ENCODE measurements at places on chromosomes 6 and 20.

GRCh38 chr6:48835421-48835958 lies 627.6 kb downstream of the MMUT start:
- no peak for DNase-seq

- DNase-seq = no peak
Observed at GRCh38 chr6:74439123-74439811, 743.3 kb downstream of the CD109 start.

GRCh38 chr20:60565083-60565482 lies 606.9 kb downstream of the CDH26 start:
- no peak for DNase-seq

DNA sequence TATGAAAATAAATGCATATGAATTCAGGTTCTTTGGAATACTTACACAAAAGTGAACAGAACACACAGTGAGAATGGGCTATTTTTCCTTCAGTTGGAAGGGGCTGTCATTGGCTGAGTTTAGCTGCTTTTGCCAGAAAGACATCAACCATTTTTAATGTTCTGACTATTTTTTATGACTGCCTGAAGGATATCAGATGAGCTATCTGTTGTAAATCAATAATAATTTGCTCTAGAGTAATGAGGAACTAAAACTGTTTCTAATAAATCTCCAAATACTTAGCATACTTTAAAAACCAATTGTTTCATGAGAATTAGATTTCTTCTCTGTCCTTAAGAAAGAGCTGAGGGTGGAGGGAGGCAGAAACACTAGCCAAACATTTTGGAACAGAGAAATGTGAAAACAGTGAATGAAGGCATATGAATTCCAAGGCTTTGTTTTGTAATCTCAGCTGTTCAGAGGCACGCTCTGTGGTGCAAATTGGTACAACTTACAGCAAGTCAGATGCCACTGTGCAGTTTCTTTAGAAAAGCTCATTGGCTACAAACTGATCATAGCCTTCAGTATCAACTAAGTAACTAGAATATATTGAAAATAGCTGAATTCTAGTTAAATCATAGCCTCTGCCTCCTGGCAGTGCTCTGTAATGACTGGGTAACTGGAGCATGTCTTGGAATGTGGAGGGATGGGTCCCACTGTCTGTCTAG lies 228.9 kb upstream of the JAG1 start:
- no peak for DNase-seq

- no peak for DNase-seq
Observed at GRCh38 chr20:3223994-3224680, 14.8 kb downstream of the ITPA start.

- no peak for DNase-seq
Observed at GRCh38 chr6:41002168-41002567, 36.9 kb downstream of the UNC5CL start.

DNA sequence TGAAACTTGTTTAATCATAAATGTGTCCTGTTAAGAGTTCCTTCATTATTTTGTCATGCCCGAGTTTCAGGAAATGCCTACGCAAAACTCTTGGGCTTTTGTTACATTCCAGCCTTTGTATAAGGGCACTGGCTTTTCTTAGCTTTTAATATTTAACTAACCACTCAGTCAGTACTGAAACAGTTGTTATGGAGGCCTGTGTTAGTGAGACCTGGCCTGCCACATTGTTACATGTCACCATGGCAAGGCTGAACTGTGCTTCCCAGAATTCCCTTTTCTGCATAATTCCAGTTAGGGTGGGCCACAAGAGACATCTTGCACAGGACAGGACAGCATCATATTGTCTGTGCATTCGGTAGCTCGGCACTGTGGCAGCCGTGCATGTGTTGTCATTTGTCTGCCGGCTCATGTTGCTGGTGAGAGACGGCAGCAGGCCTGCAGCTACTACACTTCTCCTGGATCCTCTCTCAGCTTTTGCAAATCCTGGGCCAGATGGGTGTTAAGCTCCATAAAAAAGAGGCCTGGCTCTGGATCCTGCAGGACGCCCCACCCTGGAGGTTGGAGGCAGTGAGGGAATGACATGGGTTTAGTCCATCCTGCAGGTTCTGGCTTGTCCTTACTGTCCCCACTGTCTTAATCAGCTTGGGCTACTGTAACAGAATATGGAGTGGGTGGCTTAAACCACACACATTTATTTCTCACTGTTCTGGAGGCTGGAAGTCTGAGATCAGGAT lies 128.8 kb upstream of the DTNBP1 start:
- no peak for DNase-seq

DNA sequence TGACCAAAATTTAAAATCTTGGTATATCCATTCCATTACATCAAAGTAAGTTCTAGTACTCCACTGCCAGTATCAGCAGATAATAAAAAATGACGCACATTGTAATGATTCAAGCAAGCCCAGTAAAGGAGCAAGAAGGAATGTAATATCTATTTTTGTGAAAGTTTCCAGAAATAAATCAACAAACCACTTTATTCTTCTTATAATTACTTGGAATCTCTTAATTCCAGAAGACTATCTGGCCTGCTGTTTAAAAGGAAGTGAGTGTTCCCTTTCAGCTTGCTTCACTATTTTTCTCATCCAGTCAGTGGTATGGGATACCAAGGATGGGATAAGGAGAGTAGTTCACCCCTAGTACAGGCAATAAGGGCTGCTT lies 42.2 kb upstream of the DSE start:
- no peak for DNase-seq

DNA sequence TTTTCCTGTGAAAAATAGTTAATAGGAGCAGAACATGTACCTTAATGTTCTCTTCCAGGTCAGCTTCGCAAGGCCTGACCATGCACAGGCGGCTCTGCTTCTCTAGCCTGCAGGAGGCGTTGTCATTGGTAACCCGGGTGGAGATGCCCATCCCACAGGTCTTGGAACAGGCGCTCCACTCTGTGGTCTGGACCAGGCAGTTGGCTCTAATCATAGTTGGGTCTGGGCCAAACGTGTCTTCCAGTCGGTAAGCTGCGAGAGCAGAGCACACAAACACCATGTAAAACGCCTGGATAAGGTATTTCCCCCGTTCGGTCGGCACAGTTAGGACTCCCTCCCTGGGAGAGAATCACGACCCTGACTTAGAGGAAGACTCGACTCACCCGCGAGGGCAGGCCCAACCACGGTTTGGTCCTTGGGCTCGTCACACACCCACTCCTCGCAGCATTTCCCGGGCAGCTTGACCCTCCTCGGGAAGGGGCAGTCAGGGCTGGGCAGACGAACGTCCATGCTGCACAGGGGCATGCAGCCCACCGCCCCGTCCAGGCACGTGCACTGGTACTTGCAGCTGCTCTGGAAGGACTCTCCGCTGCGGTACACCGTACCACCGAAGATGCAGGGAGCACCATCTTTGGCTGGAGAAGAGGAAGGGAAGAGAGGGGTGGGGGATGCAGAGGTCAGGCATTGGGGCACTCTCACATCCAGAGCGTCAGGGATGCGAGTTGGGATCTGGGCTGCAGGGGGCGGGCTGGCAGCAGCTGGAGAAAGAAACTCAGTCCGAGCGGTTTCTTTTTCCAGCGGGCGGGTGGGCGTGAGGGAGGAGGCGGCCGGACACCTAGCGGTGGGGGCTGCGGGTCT lies 1.0 kb downstream of the CCN2 start:
- DNase-seq = peak; percentile 1

DNA sequence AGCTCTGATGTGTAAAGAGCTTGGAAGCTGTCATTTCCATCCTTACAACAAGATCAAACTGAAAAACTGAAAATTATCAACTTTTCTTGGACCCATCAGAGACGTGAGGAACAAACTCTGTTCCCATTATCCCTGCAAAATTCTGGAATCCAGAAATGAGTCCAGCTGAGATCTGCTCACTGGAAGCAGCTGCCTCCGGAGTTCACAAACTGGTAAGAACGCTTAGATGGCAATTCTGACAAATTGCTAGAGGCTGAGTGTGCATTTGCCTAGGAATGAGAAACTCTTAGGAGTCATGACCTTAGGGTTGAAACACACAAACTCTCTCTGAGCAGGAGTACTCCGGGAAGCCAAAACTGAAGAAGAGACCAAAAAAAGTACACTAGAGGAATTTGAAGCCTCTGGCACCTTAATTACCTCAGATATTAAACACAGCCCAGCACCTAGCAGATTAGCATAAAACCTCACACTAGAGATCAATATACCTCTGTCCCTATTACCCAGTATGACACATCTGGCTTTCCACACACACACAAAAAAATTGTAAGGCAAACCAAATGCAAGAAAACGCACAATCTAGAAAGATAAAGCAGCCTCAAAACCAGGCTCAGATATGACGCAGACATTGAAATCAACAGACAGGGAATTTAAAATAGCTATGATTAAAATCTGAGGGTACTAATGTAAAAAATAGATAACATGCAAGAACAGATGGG lies 233.5 kb upstream of the SGK1 start:
- no peak for DNase-seq

GRCh38 chr20:931401-931800 lies 15.3 kb upstream of the ANGPT4 start:
- no peak for DNase-seq

DNA sequence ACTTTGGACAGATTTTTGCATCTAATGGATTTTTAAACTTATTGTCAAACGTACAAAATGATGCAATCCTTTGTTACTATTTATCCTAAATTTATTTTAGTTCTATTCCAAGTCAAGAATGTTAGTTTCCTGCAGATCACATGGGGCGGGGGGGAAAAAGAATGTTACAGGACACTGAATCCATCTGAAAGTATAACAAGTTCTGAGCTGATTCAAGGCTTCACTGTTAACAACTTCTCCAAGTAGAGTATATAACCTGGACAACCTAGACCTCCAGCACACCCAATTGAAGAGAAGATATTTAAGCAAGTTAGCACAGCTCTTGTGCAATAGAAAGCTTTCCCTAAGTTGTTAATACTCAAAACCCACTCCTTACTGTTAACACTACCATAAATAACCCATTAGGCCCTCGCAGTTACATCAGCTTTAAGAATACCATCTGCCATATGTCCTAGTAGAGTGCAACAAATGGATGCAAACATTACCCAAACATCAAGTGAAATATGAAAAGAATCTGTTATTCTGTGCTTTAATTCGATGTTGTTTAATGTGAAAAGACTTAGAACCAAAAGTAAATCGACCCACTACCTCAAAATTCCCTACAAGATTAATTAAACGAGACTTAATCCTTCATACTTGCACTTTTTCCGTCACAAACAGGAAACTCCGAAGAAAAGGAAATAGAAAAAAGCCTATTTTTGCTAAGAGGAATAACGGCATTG lies 1.3 kb downstream of the SEC63 start:
- DNase-seq = no peak

GRCh38 chr6:135935941-135936601 lies 84.6 kb downstream of the PDE7B start:
- DNase-seq = no peak

DNA sequence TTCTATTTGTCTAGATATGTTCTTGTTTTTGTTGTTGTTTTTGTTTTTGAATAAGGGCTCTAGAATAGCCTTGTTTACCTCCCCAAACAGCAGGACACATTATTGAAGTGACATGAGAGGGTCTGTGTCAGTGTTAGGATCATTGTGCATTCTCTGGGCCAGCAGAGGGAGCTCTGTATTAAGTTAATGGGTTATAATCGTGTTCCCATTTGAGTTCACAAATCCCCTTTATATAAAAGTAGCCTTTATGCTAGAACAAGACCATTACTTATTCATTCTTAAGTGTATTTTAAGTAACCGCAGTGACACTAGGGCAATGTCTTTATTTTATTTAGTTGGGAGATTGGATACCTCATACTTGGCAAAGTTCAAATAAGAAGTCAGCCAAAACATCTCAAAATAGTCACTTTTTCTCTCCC lies 44.8 kb downstream of the STK4 start:
- peak; percentile 44 for DNase-seq

DNA sequence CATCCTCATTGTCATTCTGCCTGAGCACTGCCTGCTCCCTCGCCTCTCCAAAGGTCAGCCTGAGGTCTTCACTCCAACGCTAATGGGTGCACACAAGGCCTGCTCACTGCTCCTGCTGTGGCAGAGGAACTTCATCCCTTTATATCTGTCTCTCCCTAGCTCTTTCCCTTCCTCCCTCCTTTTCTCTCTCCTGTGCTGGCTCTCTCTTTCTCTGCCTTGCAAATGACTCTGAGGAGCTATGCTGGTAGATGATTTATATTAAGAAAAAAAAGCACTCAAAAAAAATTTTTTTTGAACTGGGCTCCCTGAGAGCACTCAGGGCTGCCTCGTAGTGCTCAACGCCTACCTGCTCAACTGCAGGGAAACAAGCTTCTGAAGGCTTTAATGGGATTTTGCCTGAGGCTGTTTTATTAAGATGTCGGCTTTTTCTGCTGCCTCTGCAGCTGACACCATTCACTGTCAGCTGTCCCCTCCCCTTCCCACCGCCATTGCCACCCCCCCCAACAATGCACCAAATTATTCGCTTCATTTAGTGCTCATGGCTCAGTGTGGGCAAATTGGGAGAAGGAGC lies 137.7 kb upstream of the DEFB112 start:
- no peak for DNase-seq

- DNase-seq = no peak
Observed at GRCh38 chr6:15513801-15514711, 148.8 kb downstream of the DTNBP1 start.

- DNase-seq = peak; percentile 77
Observed at GRCh38 chr6:127518710-127519468, at the start of gene MTCL3. Gene MTCL3, minus strand, starts transcription at chr6:127519335.

DNA sequence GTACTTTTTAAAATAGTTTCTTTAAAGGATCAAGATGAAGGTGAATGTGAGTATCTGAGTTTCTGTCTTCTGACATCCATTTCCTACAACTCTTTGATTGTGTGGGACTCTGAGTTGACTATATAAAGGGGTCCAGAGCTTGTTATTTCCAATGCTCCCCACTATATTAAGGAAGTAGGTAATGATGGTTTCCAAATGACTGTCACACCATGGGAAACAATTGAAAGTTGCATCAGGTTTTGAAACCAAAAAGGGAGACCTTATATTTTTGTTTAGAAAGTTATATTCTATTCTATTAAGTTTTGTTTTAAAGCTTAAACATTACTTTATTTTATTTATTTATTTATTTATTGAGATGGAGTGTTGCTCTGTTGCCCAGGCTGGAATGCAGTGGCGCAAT lies 11.2 kb downstream of the CASS4 start:
- no peak for DNase-seq

DNA sequence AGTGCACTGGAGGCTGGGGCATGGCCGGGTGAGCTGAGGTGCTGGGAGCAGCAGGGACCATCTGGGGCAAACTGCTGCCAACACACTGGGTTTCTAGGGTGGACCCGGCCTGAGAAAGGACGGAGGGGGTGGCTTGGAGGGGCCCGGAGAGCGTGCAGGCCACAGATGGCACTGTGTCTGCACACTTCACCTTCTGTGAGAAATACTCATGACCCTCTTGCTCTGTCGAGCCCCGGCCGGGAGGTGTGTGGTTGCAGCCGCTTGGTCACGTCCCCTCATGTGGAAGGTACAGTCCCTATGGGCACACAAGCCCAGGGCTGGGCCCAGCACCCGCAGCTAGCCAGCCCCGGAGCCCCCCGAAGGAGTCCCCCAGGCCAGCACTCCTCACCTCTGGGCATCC lies 59.7 kb downstream of the RBM38 start:
- DNase-seq = no peak

GRCh38 chr20:63347081-63347741 lies 13.9 kb downstream of the CHRNA4 start:
- DNase-seq = no peak

Measured in activated CD4-positive, alpha-beta T cell treated with anti-CD3 and anti-CD28 coated beads, Interleukin-2, amount 50 U/mL, for 16 hours (primary cell).